Amygdala (tissue), 56 donors: ENCODE measurements at places on chromosomes 13 and 19.

GRCh38 chr13:63737418-63737817 is 2321.8 kb upstream of the PCDH20 start:
- DNase-seq, result no peak

- DNase-seq, result no peak
These were observed 50.7 kb downstream of the C1QTNF9 start for GRCh38 chr13:24360106-24360505.

GRCh38 chr13:43981091-43981490 is 101.4 kb downstream of the LACC1 start:
- DNase-seq, result no peak

GRCh38 chr13:23321535-23322241 is 111.8 kb downstream of the SACS start:
- no peak for DNase-seq

- DNase-seq, result no peak
These were observed at the start of gene ICAM1 for GRCh38 chr19:10270616-10271394. ICAM1 (plus strand) TSS chr19:10271120; CDS start chr19:10271160, 40 bp downstream.

DNA sequence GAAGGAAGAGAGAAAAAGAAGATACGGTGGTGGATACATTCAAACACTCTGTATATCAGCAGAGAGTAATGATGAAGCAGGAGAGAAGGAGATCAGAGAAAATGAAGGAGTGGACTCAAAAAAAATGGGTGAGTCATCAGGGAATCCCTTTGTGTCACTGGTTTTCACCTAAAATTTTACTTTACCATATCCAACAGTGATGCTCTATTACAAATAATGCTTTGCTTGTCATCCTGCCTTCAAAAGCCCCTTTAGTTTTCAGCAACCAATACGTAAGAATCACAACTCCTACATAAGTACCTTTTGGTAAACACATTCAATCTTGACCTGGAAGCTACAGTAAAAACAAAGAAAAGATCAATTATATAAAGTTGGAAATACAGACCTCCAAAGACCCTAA is 88.8 kb downstream of the ENOX1 start:
- no peak for DNase-seq

- no peak for DNase-seq
These were observed 27.7 kb upstream of the NFIC start for GRCh38 chr19:3338541-3339181.

DNA sequence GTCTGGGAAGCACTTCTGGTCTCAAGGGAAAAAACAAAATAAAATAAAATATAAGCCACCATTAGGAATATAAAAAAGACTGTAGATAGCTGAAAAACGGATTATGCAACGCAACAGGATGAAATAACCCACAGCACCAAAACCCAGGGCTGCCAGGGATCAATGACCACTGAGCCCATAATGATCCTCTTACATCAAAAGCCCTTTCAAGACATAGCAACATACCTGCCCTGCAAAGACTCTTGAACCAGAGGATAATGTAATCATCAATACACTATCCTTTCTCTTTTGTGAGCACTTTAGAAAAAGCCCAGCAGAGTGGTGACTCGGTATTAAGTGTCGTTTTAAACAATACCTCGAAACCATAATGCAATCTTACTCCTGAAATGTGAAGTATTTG is 235.0 kb upstream of the SOX21 start:
- DNase-seq, result no peak

DNA sequence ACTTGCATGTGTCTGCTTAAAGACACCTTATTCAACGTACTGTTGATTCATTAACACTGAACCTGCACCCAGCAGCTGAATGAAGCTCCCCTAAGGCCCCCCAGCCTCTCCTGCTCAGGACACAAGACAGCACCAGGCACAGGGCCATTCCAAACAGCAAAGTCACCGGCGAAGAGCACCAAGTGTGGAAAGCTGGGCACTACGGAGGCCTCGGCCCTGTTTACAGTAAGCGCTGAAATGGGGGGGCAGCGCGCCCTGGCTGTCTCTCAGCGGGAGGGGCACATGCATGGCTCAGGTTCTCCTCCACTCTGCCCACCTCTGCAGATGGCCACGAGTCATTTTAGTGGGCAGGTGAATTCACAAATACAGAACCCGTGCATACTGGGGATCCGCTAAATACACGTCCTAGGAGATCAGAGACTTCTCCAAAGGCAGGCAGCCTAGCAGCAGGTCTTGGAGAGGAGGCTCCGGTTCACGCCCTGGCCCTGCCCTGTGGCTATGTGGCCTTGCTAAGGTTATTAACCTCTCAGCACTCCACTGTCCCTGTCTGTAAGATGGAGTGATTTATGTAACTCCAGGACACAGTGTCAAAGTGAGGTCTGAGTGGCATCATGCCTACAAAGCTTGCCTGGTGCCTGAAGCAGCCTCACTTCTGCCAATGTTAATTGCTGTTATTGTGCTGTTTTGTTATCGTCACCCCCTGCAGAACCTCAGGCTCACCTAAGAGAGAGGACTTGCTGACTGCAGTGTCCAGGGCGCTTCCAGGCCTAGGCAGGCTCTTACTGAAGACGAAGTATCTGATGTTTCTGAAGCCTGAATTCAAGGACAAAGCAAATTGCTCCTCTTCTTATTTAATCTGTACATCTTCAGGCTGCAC is 207.4 kb upstream of the SOX1 start:
- no peak for DNase-seq

GRCh38 chr19:45917421-45918091 is 3.0 kb upstream of the NANOS2 start:
- no peak for DNase-seq

- DNase-seq, result no peak
These were observed 35.5 kb downstream of the TMED1 start for GRCh38 chr19:10800488-10800887.

GRCh38 chr19:33054623-33055022 is 10.1 kb downstream of the RHPN2 start:
- DNase-seq, result no peak

DNA sequence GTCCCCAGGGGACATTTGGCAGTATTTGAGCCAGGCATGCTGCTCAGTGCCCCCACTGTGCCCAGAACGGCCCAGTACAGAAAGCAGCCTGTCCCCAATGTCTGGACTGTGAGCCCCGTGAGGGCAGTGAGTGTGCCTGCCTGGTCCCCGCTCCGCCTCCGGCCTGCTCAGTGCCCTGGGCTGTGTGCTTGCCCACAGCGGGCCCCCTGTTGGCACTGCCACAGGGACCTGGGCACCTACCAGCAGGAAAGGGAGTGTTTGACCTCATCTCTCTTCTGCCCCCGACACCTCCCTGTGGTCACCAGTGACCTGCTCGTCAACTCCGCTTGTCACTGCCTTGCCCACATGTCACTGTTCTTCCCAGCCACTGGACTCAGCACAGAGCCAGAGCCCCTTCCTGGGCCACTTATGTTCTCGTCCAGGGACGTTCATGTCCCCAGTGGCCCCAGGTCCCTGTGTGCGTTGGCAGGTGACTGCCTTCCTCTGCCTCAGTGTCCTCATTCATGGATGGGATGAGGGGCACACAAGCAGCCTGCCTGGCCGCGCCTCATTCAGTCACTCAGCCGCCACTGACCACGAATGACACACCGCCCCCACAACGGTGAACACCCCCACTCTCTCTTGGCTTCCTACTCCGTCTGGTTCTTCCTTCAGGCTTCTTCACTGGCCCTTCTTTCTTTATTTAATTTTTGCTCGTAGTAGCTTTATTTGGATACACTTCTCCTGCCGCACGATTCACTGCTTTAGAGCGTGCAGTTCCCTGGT is 2.8 kb downstream of the FZR1 start:
- no peak for DNase-seq

DNA sequence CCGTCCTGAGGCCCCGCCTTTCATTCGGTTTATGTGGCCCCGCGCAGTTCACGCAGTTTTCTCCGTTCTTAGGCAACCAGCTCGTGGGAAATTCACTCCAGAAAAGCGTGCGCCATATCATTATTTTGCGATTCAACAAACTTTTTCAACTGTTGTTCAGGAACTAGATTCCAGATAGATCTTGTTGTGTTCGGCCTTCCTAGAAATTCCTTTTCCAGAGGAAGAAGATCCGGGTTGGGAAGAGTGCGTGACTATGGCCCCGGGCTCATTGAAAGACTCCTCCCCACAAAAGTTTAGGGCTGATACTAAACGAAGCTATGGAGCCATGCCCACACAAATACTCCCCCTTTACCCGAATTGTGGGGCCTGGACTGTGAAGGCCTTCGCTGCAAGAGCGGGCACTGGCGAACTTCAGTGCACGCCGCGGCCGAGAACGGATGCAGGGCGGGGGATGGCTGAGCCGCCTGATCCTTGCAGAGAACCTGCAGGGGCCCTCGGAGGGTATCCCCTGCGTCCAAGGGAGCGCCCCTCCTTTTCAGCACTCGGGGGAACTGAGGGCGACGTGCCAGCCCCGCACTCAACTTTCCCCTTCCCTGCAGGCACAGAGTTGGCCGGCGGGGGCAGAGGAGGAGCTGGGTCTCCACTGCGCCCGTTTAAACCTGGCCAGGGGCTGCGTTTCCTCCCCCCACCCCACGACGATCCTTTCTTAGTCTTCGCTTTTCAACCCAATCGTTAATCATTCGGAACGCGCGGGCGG is 904 bp upstream of the SOX1 start:
- DNase-seq, result no peak

DNA sequence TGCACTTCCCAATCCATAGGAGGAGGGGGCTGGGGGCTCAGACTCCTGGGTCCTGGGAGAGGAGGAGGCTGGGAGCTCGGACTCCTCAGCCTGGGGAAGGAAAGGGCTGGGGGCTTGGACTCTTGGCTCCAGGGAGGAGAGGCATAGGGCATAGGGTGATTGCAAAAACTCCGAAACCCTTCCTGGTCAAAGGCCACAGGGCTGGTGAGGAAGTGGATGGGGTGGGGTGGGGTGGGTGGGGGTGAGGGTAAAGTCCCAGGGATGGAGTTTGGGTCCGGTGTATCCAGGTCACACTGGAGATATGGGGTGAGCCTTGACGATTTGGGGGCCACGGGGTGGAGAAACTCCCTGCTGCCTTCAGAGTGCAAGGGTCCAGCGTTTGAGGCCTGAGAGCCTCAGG is 2.8 kb downstream of the MYH14 start:
- no peak for DNase-seq

DNA sequence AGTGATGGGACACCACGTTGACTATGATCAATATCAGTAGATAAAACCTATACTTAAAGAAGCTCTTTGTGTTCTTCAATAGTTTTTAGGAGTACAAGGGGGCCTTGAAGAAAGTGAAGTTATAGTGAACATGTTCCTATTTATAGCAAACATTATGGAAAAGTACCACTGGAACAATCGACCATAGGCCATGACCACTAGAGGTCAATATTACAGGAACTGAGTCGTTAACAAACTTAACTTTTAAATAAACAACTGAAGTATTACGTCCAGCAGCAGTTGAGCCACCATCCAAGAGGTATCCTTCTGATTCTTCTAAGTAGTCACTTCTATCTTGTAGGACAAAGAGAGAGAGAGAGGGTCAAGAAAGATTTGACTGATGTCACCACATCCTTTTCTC is 391.0 kb upstream of the SLITRK5 start:
- no peak for DNase-seq

GRCh38 chr19:50550594-50550966 is 17.7 kb downstream of the LRRC4B start:
- DNase-seq, result no peak

DNA sequence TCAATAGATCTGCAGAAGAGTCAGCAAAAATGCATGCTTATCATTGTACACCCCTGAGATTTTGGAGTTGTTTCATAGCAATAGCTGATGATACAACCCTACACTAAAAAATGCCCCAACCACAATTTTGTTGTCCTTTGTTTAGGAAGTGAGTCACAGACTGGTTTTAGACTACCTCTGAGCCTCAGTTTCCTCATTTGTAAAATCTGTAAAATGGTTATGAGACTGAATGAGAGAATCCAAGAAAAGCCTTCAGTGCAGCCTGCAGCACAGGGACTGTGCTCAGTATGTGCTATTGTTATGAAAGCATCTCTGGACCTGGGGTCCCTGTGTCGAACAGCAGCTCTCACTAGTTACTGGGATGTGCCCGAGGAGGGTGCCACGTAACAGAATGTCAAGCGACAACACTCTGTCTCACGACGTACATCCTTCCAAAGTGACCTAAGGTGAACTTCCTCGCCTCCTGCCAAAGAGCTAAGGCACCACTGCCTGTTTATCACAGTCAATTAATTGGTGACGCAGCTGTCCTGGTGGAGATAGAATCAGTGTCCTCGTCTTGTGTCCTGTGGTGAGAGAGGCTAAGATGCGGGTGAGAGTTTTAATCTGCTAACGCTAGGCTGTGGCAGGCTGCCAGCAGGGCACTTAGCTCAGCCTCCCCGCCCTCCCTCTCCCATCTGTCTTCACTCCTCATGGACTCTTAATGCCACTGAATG is 18.1 kb downstream of the DHRS12 start:
- DNase-seq, result no peak

DNA sequence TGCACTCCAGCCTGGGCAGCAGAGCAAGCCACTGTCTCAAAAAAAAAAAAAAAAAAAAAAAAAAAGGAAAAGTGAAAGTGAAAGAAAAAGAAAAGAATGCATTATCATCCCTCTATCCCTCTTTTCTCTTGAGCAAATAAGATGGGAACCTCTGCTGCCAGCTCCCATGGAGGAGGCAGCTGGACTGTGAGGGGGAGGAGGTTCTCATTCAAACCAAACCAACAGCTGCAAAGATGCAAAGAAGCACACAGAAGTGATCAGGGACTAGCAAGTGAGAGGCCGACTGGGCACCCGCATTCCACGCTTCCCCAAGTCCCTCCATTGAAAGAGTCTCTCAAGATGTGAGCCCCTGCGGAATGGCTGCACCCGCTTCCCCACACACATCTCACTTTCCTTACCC is 63.5 kb downstream of the TSHZ3 start:
- no peak for DNase-seq

GRCh38 chr19:2616741-2617392 is 85.6 kb downstream of the GNG7 start:
- no peak for DNase-seq

DNA sequence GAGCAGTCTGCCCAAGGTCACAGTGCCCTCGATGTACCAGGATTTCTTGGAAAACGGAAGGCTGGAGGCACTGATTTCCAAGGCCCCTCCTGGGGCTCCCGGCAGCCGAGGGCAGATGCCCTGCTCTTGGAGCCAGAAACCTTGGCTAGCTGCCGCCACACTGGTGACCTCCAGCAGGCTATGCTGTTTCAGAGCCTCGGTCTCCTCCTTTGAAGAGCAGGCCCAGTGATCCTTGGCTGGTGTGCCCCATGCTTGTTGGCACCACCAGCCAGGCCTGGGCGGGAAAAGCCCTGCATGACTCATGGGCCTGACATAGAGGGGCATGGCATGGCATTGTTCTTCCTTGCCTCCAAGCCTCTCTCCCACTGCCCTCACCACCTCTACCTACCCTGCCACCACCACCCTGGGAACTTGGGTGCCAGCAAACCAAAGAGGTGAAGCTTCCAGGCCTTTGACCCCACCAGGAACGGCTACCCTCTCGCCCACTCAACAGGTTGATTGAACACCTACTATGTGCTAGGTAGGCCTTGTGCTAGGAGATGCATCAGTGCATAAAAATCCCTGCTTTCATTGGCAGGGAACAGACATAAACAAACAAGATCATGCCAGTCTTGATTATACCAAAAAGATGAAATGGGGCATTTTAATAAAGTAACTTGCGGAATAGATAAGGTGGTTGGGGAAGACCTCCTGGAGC is 1.6 kb upstream of the CLEC11A start:
- DNase-seq, result no peak

GRCh38 chr13:42780044-42780443 is 1.3 kb upstream of the FAM216B start:
- no peak for DNase-seq

GRCh38 chr19:42196011-42197001 is 21.2 kb downstream of the DEDD2 start:
- no peak for DNase-seq
